ENCODE measurements at places on chromosomes 5 and 9. TPM values are rescaled to one million over a fixed set of nuclear protein-coding genes. Genes with fewer than 3 reads are reported as not detected.

DNA sequence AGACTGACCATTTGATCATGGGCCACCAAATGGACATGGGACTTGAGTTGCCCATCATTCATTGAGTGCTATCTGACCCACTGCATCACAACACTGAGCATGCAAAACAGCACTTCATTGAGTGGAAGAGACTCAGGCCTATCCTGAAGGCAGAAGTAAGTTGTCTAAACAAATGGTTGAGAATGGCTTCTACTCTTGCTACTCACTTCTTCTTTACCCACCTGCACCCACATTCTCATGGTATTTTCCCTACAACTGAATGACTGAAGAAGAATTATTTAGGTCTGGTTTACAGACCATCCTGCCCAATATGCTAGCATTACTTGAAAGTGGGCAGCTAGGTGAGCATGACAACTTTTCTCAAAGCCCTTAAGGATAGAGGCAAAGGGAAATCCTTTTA is 41.0 kb upstream of the PIP5K1B start:
- no peak for ATAC-seq

Gene CLTB
- total RNA-seq: 266 TPM

Gene SFXN1
- total RNA-seq: 35.8 TPM

DNA sequence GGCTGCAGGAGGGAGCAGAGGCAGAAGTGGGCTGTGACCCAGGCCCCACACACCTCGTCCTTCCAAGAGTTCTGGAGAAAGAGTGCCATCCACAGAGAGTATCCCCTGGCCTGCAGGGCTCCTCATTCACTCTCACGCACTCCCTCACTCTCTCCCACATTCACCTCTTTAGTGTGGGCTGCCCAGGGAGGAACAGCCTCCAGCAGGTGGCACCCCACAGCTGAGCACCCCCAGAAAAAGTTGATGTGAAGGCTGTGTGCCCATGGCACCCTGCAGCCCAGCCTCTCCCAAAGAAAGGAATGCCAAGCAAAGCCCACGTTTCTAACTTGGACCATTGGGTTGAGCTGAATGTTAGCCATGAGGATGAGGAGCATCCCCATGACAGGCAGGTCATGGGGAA is 4.5 kb upstream of the SHC3 start:
- ATAC-seq: no peak

DNA sequence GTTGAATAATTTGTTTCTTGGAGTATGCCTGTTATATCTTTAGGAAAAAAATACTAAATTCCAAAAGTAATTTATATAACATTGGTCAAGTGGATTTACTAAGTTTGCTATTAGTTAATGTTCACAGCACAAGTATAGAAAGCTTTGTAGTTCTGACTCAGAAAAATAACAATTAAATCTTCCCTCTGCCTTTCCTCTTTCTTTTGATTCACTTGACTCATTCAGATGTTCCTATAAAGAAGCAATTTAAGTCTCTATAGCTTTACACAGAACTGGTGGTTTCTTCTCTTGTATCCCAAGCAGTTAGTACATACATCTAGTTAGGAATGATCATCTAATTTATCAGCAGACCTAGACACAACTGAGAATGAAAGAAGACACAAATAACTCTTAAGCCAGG is 4.5 kb upstream of the CDC42SE2 start:
- ATAC-seq: no peak

Gene LURAP1L
- 2.6 TPM for total RNA-seq

GRCh38 chr9:133775951-133776905 is 38.1 kb upstream of the SARDH start:
- ATAC-seq: no peak

GRCh38 chr5:15995341-15996052 is 184.1 kb downstream of the MARCHF11 start:
- ATAC-seq: no peak

DNA sequence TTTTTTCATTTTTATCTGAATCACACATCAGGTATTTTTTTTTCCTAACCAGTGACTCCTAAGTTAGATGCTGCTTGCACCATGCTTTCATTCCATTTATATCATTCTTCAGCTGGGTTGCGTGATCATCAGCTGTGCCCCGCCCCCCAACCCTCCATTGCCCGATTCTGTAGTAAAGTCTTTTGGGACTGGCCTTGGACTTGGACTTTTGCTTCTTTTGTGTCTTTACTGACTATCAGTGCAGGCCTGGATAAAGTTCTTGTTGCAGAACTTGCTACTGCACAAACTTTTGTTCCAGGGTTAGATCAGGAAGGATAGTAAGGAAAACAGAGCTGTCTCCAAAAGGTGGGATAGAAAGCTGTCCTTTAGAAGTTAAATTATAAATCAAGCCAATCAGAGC is 38.5 kb downstream of the SLC22A5 start:
- no peak for ATAC-seq

Gene PGM5
- total RNA-seq: 4.1 TPM

DNA sequence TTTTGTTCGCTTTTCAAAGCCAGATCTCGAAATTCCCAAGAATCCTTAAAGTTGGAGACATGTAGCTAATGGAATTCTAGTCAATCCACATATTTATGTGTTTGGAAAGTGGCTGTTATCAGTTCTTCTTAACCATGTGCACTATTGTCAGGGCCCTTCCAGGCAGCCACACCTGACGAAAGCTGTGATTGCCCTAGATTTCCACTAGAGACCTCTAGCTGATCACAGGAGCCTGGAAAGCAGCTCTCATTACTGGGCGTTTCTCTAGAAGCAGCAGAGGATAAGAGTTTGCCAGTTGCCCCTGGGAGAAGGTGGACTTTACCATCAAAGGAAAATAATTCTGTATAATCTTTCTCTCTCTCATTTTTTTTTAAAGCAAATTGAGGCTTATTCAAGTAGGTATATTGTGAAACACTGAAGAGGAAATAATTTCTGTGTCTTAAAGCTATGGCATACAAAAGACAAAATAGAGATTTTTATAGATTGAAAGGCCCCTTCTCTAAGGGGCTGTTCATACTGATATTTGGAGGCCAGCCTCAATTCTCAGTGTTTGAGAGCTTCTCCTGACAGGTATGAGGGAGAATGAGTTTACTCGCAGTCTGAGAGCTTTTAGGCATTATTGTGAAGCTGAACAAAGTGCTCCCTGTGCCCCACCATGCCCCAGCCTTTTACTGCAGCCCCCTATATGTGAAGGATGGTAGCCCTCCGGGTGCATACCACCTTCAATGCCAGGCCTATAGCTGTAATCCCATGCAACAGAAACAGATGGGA is 405.4 kb upstream of the ACTBL2 start:
- ATAC-seq: peak; percentile 84

- no peak for ATAC-seq
These were observed 184.0 kb downstream of the TTLL11 start for GRCh38 chr9:121909111-121909510.

Gene KCNN2
- 0.36 TPM for total RNA-seq

Gene UBE2B
- 56.6 TPM for total RNA-seq

Gene CDC20B
- total RNA-seq: not detected

GRCh38 chr5:73603998-73604397 is 22.0 kb upstream of the ARHGEF28 start:
- no peak for ATAC-seq

Gene IL31RA
- total RNA-seq: 0.68 TPM

DNA sequence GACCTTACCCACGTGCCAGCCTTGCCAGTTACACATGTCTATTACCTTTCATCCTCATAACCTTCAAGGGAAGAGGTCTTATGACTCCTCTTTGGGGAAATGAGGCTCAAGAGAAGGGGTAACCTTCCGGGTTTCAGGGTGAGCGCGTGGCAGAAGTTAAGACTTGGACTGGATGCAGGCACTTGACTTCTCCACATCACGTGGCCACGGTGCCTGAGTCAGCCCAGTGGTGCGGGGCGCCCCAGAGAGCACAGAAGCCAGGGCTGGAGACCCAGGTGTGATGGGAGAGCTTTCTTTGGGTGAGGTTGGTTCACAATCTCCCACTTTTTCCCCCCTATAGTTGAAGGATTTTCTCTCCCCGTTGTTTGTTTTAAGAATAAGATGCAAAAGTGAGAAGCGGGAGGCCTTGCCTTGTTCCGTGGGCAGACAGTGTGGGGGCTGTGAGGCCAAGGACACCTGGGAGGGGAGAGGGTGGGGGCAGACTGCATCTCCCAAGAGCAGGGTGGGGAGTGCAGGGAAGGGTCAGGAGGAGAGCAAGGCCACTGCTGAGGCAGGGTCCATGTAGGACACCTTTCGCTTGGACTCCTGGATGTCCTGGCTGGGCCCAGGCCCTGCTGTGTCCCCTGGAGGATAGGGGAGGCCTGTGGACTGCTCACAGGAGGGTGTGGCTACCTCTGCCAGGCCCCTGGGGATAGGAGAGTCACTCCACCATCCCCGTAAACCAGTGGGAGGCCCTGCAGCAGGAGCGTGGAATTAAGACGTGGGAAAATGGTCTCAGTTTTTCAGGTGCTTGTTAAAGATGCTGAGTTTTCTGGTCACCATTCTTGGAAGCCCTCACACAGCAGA is 90.0 kb upstream of the CTSL start:
- ATAC-seq: no peak

DNA sequence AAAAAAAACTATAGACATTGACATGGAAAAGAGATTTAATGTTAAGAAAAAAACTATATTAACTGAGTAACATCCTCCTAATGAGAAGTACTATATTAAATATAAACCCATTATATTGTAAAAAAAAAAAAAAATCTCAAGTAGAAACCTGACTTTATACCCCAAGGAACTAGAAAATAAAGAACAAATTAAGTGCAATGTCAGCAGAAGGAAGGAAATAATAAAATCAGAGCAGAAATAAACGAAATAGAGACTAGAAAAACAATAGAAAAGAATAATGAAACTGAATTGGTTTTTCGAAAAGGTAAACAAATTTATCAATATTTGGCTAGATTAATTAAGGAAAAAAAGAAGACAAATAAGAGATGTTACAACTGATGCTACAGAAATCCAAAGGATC is 329.1 kb upstream of the ZNF608 start:
- ATAC-seq: no peak

- no peak for ATAC-seq
These were observed 495.7 kb downstream of the TLE1 start for GRCh38 chr9:81193362-81194339.

Gene CDC14B
- 7.0 TPM for total RNA-seq

All from esophagus mucosa (tissue), 1 donor.